ENCODE measurements at places on chromosomes 12 and 14.
A peak's percentile ranks its signal among the peaks of the same experiment; 100 is the strongest.

DNA sequence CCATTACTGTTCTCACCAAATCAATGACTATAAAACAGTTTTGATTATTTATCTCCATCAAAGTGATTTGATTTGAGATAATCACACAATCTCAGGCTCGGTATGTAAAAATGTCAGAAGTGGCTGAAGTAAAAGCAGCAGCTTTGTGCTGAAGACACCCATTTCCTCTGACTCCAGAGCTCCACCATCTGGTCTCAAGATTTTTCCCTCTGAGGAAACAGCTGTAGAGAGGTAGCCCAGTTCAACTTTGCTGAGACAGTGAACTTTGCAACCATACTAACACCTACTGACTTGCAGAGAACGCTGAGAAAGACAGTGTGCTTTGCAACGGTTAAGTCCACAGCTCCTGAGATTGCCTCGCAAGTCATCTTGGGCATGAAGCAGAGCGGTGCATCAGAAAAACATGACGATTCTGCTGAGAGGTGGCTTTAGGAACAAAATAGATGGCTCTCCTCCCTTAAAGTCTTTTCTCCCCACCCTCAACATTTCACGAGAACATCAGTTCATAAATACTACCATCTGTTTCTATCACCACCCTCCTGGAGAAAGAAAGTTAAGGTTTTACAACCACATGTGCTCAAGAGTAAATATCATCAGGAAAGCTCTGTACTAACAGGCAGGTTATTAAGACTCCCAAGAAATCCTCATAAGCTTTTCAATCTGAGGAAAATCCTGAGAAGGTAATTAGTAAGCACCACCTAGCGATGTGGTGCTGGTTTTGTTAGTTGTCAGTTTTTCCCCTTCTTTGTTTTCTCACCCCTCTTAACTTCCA lies 34.8 kb downstream of the HIGD1C start:
- peak; percentile 44 for DNase-seq

GRCh38 chr12:288687-289086 lies 26.1 kb upstream of the SLC6A13 start:
- DNase-seq: no peak

GRCh38 chr12:27965411-27965810 lies 7.1 kb downstream of the PTHLH start:
- DNase-seq: no peak

- no peak for DNase-seq
Observed at GRCh38 chr12:47366157-47366556, 286.4 kb upstream of the AMIGO2 start.

DNA sequence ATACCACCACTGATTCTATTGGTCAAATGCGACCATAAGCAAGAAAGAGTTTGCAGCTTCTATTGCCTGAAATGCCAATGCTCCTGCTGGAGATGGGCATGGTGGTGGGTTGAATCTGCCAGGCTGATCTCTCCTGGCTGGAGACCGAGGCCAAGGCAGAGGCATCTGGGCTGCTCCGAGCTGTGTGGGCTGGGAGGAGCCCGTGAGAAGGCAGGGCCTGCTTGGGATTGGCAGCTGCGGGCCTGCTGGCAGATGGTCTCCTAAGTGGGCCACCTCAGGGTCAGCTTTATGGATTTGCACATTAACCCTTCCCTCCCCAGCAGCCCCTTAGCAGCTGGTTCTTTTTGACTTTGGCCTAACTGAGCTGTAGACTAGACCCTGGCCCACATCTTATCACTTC lies 25.4 kb downstream of the SRRM4 start:
- DNase-seq: no peak

GRCh38 chr12:127893895-127894609 lies 372.9 kb upstream of the TMEM132C start:
- no peak for DNase-seq

DNA sequence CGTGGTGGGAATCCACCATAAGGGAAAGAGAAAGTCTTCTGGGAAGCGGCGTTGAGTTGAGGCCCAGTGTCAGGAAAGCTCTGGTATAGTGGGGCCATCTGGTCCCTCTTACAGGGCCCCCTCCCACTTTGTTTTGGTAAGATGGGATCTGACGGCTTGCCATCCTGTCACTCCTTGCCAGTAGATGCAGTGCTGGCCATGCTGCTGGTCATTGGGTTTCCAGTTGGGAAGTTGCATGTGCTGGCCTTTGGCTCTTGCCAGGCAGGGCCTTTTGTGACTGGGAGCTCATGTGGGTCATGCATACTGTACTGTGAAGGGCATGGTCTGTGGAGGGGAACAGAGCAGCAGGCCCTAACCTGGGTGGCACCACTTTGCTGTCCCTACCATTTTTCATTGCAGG lies 3.8 kb downstream of the TRAF3 start:
- DNase-seq: no peak

GRCh38 chr12:6201213-6201608 lies 1.0 kb downstream of the CD9 start:
- no peak for DNase-seq
